Activated CD4-positive, alpha-beta memory T cell treated with anti-CD3 and anti-CD28 coated beads, Interleukin-2, amount 10 ng/mL, durations not matched to agents 7 days and 5 days (primary cell): ENCODE measurements at places on chromosomes 4 and X. TPM values are rescaled to one million over a fixed set of nuclear protein-coding genes. Genes with fewer than 3 reads are reported as not detected.
A peak's percentile ranks its signal among the peaks of the same experiment; 100 is the strongest.

- peaks cover 25% of the 10 kb centered on the region for H3K4me1 ChIP-seq
- no peaks in the 10 kb centered on the region for H3K27me3 ChIP-seq
- H3K4me3 ChIP-seq = no peak overlapping the region
- no peak for DNase-seq
These were observed 29.9 kb upstream of the MSANTD1 start for GRCh38 chr4:3218824-3219760.

Gene JADE3
- total RNA-seq = 2.2 TPM

GRCh38 chrX:14027511-14028019 lies 2.1 kb downstream of the GEMIN8 start:
- H3K27me3 ChIP-seq = no peaks in the 10 kb centered on the region
- DNase-seq = no peak
- peaks cover 37% of the 10 kb centered on the region for H3K4me1 ChIP-seq

- DNase-seq = no peak
- no peaks in the 10 kb centered on the region for H3K4me1 ChIP-seq
- H3K27me3 ChIP-seq = no peaks in the 10 kb centered on the region
- H3K4me3 ChIP-seq = no peak overlapping the region
These were observed 1428.0 kb downstream of the PCDH7 start for GRCh38 chr4:32148111-32148666.

Gene PLP1
- total RNA-seq = not detected

Gene HTN1
- not detected for total RNA-seq

GRCh38 chr4:135824759-135825296 lies 1623.2 kb upstream of the PABPC4L start:
- no peak for DNase-seq
- H3K27me3 ChIP-seq = no peaks in the 10 kb centered on the region
- H3K4me3 ChIP-seq = no peak overlapping the region

GRCh38 chr4:159209249-159209648 lies 106.4 kb downstream of the RAPGEF2 start:
- H3K4me3 ChIP-seq = no peak overlapping the region
- H3K27me3 ChIP-seq = no peaks in the 10 kb centered on the region
- no peak overlapping the region for H3K27ac ChIP-seq

Gene POLA1
- total RNA-seq = 28.1 TPM

Gene FRG2
- total RNA-seq = not detected

Gene FANCB
- total RNA-seq = 9.5 TPM

Gene CPLX1
- 2.5 TPM for total RNA-seq

Gene GRIA2
- not detected for total RNA-seq

Gene DRP2
- 0.78 TPM for total RNA-seq

GRCh38 chrX:19990151-19990555 lies 708 bp downstream of the BCLAF3 start:
- peaks cover 10% of the 10 kb centered on the region for H3K36me3 ChIP-seq
- H3K4me3 ChIP-seq = peak overlapping the region; percentile 92
- no peaks in the 10 kb centered on the region for H3K27me3 ChIP-seq
- H3K27ac ChIP-seq = peak overlapping the region; percentile 71

GRCh38 chrX:103376118-103376978 lies at the start of gene BEX3:
TSS of gene BEX3 (plus strand) at chrX:103376538. CDS start at chrX:103377522, 984 bp downstream.
- peaks cover 1% of the 10 kb centered on the region for H3K27me3 ChIP-seq
- peaks cover 6% of the 10 kb centered on the region for H3K4me1 ChIP-seq
- no peak within 1 kb of the TSS for H3K27ac ChIP-seq
- peak; percentile 28 for DNase-seq
- H3K36me3 ChIP-seq = no peaks in the 10 kb centered on the region

GRCh38 chrX:72306851-72307645 lies 1.3 kb upstream of the CITED1 start:
- no peaks in the 10 kb centered on the region for H3K36me3 ChIP-seq
- H3K27ac ChIP-seq = no peak overlapping the region
- peak; percentile 19 for DNase-seq

- H3K27me3 ChIP-seq = peaks cover 19% of the 10 kb centered on the region
- no peaks in the 10 kb centered on the region for H3K4me1 ChIP-seq
- DNase-seq = no peak
- no peak overlapping the region for H3K27ac ChIP-seq
These were observed 6.1 kb downstream of the GASK1B start for GRCh38 chr4:158166701-158167100.

Gene PLAC1
- total RNA-seq = not detected

GRCh38 chrX:12494400-12495138 lies 296.6 kb upstream of the PRPS2 start:
- H3K4me3 ChIP-seq = no peak overlapping the region
- no peaks in the 10 kb centered on the region for H3K36me3 ChIP-seq
- H3K27ac ChIP-seq = no peak overlapping the region
- no peak for DNase-seq
- H3K4me1 ChIP-seq = no peaks in the 10 kb centered on the region
- H3K27me3 ChIP-seq = no peaks in the 10 kb centered on the region

Gene SMIM31
- total RNA-seq = not detected

DNA sequence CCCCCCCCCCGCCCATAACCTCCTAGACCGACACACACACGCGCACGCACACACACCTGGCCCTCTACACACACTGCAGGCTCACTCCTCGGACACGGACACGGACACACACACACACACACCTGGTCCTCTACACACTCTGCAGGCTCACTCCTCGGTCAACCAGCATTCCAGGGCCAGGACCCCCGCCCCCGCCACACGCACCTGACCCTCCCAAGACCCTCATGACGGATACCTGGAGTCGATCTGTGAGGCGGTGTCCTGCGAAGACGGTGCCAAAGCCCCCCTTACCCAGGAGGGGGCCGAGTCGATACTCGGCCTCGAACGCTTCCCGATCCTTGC lies 552 bp downstream of the PIM2 start:
- no peak for DNase-seq
- H3K4me3 ChIP-seq = peak overlapping the region; percentile 95
- H3K4me1 ChIP-seq = peaks cover 52% of the 10 kb centered on the region
- H3K27ac ChIP-seq = peak overlapping the region; percentile 98
- no peaks in the 10 kb centered on the region for H3K27me3 ChIP-seq

Gene PLXNB3
- 0.58 TPM for total RNA-seq

DNA sequence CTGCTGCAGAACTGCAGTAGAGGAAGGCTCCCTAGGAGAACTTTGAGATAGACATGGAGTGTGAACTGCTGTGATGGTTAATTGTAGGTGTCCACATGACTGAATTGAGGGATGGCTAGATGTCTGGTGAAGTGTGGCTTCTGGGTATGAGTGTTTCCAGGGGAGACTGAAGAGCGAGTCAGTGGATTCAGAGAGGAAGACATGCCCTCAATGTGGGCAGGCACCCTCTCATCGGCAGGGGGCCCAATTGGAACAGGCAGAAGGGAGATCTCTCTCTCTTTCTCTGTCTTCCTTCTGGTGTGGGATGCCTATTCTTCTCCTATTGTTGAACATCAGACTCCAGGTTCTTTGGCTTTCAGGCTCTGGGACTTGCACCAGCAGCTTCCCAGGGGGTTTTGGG lies 304.7 kb upstream of the GATB start:
- H3K4me1 ChIP-seq = peaks cover 39% of the 10 kb centered on the region
- no peaks in the 10 kb centered on the region for H3K36me3 ChIP-seq
- no peaks in the 10 kb centered on the region for H3K27me3 ChIP-seq
- no peak overlapping the region for H3K27ac ChIP-seq

Gene CSAG1
- total RNA-seq = not detected

GRCh38 chr4:88756149-88756548 lies 58.5 kb upstream of the NAP1L5 start:
- no peaks in the 10 kb centered on the region for H3K36me3 ChIP-seq
- no peak for DNase-seq
- no peaks in the 10 kb centered on the region for H3K27me3 ChIP-seq
- H3K4me1 ChIP-seq = peaks cover 1% of the 10 kb centered on the region
- H3K27ac ChIP-seq = no peak overlapping the region
- H3K4me3 ChIP-seq = no peak overlapping the region

- no peaks in the 10 kb centered on the region for H3K27me3 ChIP-seq
- DNase-seq = no peak
- no peaks in the 10 kb centered on the region for H3K36me3 ChIP-seq
- H3K4me1 ChIP-seq = peaks cover 10% of the 10 kb centered on the region
- H3K27ac ChIP-seq = no peak overlapping the region
These were observed 56.9 kb downstream of the KIT start for GRCh38 chr4:54714631-54715030.

Gene GALNTL6
- total RNA-seq = not detected

GRCh38 chr4:134298313-134298712 lies 96.7 kb upstream of the PABPC4L start:
- no peak overlapping the region for H3K27ac ChIP-seq
- no peaks in the 10 kb centered on the region for H3K4me1 ChIP-seq
- H3K36me3 ChIP-seq = no peaks in the 10 kb centered on the region
- no peak overlapping the region for H3K4me3 ChIP-seq

DNA sequence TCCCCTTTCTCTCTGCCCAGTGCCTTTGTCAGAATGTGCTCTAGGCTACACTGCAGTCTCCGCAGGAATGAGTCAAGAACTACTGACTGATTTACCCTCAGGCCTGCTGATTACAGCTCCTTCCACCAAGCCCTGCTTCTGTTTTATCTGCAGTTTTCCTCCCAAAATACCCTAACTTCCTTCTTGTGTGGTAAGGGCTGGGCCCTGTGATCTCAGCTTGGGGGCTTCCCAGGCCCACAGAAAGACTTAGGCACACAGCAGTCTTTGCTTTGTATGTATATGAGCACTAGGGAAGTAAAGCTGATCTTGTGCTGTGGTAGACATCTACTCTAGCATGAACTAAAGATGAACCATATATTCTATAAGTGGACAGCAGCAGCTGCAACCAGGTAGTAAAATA lies 18.8 kb downstream of the PAK3 start:
- no peak for DNase-seq
- H3K36me3 ChIP-seq = no peaks in the 10 kb centered on the region
- no peaks in the 10 kb centered on the region for H3K27me3 ChIP-seq
- H3K4me3 ChIP-seq = no peak overlapping the region
- no peak overlapping the region for H3K27ac ChIP-seq

DNA sequence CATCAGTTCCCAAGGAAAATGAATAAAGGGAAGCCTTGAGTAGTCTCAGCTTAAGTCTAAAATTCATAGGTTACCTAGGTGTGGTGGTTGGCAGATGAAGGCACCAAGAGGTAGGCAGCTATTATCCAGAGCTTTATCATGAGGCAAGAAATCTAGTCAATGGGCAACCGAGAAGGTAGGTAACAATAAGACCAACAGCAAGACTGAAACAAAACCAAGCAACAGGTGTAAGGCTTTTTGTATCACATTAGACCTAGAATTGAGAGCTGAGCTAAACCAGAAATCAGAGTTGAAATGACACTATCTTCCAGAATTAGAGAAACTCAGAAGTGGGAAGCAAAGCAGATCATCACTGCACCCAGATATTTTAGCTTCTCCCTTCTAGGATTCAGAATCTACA lies 117.1 kb downstream of the CAMK2D start:
- H3K27me3 ChIP-seq = no peaks in the 10 kb centered on the region
- peaks cover 29% of the 10 kb centered on the region for H3K4me1 ChIP-seq
- no peak for DNase-seq
- H3K4me3 ChIP-seq = no peak overlapping the region
- peaks cover 6% of the 10 kb centered on the region for H3K36me3 ChIP-seq

Gene GYPB
- not detected for total RNA-seq

DNA sequence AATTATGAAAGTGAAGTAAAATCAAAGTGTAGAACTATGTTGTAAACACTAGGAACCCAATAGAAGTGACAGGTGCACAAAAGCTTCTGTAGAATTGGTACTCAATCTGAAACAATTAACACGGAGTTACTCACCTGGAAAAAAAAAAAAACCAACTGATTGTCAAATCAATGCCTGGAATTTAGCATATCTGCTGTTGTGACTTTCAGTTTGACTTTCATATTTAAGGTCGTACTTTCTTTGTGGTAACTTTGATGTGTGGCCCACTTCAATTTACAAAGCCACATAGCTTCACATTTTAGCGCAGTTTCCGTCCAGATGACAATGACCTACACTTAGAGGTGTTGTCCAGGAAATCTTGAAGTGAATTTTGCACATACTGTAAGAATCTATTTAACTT lies 1124.9 kb downstream of the STIM2 start:
- H3K27me3 ChIP-seq = no peaks in the 10 kb centered on the region
- no peak for DNase-seq
- H3K4me1 ChIP-seq = no peaks in the 10 kb centered on the region
- no peaks in the 10 kb centered on the region for H3K36me3 ChIP-seq

- no peaks in the 10 kb centered on the region for H3K27me3 ChIP-seq
- H3K36me3 ChIP-seq = peaks cover 8% of the 10 kb centered on the region
- no peak overlapping the region for H3K27ac ChIP-seq
- peaks cover 1% of the 10 kb centered on the region for H3K4me1 ChIP-seq
- DNase-seq = no peak
- no peak overlapping the region for H3K4me3 ChIP-seq
These were observed 241.4 kb downstream of the RASL11B start for GRCh38 chr4:53103481-53103880.

Gene SERTM2
- not detected for total RNA-seq

- no peak overlapping the region for H3K4me3 ChIP-seq
- no peak for DNase-seq
- no peaks in the 10 kb centered on the region for H3K27me3 ChIP-seq
- no peak overlapping the region for H3K27ac ChIP-seq
- H3K36me3 ChIP-seq = no peaks in the 10 kb centered on the region
These were observed 72.1 kb upstream of the MAMLD1 start for GRCh38 chrX:150291014-150291413.

DNA sequence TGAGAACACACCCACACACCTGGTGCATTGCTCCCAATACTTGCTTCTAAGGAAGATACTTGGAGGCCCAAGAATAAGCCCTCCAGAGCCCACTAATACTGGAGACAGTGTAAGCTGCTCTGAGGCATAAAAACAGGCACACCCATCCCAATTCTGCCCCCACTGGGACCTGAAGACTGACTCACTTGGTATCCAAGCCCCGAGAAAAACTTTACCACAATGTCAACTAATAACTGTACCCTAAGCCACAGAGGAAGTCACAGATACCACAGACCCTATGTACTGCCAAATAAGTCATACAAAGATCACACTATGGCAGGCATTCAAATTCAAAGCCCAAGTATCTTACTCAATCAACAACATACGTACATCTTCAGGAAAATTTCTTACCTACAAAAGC lies 398.2 kb upstream of the SPANXN1 start:
- no peaks in the 10 kb centered on the region for H3K36me3 ChIP-seq
- H3K27ac ChIP-seq = no peak overlapping the region
- H3K27me3 ChIP-seq = no peaks in the 10 kb centered on the region
- H3K4me1 ChIP-seq = no peaks in the 10 kb centered on the region

Gene RHOXF2
- total RNA-seq = not detected

Gene DUX4
- total RNA-seq = not detected

GRCh38 chr4:5224340-5224739 lies 173.1 kb downstream of the STK32B start:
- no peaks in the 10 kb centered on the region for H3K36me3 ChIP-seq
- H3K4me3 ChIP-seq = no peak overlapping the region
- H3K4me1 ChIP-seq = no peaks in the 10 kb centered on the region
- DNase-seq = no peak

DNA sequence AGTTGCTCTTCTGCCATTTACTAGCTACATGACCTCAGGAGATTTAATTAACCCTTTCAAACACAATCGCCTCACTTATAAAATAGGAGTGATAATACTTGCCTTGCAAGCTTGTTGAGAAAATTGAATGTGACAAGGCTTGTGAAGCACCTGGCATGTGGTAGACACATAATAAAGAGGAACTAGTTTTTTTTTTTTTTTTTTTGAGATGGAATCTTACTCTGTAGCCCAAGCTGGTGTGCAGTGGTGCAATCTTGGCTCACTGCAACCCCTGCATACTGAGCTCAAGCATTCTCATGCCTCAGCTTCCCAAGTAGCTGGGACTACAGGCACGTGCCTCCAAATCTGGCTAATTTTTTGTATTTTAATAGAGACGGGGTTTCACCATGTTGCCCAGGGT lies 73.7 kb upstream of the STIM2 start:
- no peaks in the 10 kb centered on the region for H3K27me3 ChIP-seq
- peaks cover 7% of the 10 kb centered on the region for H3K4me1 ChIP-seq
- no peak overlapping the region for H3K27ac ChIP-seq
